Kidney glomerular epithelial cell (primary cell): ENCODE measurements at places on chromosomes 2 and 18.
A peak's percentile ranks its signal among the peaks of the same experiment; 100 is the strongest.

DNA sequence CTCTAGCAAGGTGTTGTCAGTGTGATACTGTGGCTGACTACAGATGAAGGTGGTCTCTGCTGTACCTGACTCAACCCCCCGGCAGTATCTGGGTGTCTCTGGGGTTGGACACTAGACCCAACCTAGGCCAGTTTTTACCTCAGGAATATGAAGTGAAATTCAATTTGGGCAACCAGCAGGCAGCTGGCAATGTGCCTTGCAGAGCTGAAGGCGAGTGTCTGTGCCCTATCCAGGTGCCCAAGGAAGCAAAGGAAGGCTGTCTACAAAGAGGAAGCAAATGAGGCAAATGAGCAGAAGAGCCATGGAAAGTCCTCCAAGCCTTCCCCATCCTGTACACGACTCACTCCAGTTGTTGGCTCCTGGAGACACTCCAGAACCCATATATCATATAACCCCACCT is 264.6 kb upstream of the AGAP1 start:
- no peak for DNase-seq

- DNase-seq, result no peak
These were observed 89.6 kb upstream of the SETBP1 start for GRCh38 chr18:44590956-44591670.

DNA sequence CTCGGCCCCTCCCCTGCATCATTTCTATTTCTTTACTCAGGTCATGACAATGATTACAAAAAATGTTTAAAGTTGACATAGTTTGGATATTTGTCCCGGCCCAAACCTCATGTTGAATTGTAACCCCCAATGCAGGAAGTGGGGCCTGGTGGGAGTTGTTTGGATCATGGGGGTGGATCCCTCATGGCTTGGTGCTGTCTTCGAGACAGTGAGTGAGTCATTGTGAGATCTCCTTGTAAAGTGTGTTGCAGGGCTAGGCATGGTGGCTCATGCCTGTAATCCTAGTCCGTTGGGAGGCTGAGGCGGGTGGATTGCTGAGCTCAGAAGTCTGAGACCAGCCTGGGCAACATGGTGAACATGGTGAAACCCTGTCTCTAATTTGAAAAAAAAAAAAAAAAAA is 9.2 kb upstream of the MAP4K4 start:
- no peak for DNase-seq

GRCh38 chr2:217972490-217972889 is 30.3 kb downstream of the TNS1 start:
- DNase-seq, result no peak

DNA sequence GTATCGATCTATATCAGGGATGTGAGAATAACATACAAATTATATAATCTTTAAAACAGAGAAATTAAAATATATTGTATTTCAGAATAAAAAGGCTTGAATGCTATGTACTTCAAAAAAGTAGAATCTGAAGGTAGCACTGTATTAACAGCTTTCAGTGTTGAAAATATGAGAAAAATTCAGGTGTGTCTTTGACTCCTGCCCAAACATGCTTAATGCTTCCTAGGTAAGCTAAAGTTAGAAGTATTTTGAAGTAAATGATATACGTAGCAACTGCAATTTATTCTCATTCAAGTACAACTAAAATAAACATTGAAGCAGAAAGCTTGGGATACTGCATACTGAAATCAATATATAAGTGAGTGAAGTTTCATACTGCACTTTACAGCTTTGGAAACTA is 1082.0 kb upstream of the ACVR2A start:
- DNase-seq, result no peak

- DNase-seq, result peak; percentile 58
These were observed 9.0 kb downstream of the SERTAD2 start for GRCh38 chr2:64644458-64645382.

GRCh38 chr2:100520224-100520623 is 42.6 kb upstream of the PDCL3 start:
- DNase-seq, result no peak

GRCh38 chr2:75609937-75610508 is 36.6 kb upstream of the MRPL19 start:
- no peak for DNase-seq

GRCh38 chr18:28050545-28050944 is 126.4 kb downstream of the CDH2 start:
- DNase-seq, result no peak

GRCh38 chr2:50594233-50594632 is 437.7 kb downstream of the NRXN1 start:
- no peak for DNase-seq

DNA sequence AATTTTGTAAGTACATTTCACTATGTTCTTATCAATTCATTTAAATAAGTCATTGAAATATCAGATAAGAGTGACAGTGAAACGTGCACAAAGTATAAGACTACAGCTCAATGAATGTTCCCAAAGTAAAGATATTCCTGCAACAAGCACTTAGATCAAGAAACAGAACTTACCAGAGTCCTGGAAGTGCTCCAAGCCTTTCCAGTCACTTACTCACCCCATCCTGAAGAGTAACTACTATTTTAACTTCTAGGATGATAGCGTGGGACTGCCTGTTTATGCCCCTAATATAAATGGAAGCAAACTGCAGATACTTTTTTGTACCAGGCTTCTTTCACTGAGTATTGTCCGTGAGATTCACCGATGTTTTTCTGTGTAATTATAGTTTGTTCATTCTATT is 768.9 kb downstream of the SLC4A3 start:
- no peak for DNase-seq

DNA sequence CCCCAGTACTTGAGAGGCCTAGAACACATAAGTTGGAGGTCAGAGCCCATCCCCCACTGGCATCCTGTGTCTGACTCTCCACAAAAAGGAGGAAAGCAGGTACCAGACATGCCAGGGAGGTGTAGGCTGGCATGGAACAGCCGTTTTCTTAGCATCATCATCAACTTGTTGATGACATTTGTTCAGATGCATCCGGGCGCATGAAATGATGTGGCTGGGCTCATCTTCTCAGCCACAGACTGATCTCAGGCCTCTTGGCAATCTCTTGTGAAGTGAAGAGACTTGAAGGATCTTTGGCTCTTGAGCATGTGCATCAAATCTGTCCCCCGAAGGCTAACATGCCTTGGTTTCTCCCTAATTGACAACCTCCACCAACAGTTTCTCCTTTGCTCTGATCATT is 243.3 kb downstream of the TSN start:
- no peak for DNase-seq
